ENCODE measurements at places on chromosomes 4 and X.

- DNase-seq, result no peak
Observed at GRCh38 chr4:169208090-169208455, 62.7 kb downstream of the SH3RF1 start.

GRCh38 chr4:145069361-145069760 is 28.6 kb downstream of the ANAPC10 start:
- no peak for DNase-seq

GRCh38 chr4:150078041-150078578 is at the start of gene DCLK2:
DCLK2 (plus strand) TSS chr4:150078445; CDS start chr4:150079028, 583 bp downstream.
- peak; percentile 78 for DNase-seq

DNA sequence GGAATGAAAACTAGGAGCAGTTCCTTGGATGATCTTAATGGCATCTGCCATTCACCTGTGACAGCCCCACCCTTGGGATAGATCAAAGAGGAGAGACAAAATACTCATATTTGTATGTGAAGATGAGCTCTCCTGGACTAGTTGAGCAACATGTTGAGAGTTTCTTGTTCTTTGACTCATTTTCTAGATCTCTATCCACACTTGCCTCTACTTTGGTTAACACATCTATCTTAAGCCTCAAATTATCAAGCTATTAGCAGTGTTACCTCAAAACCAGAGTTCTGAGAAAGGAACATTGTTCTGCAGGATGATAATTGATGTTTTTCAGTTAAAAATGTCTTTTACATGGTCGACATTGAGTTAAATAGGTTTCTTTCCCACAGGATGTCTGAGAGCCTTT is 94.2 kb upstream of the TEX13D start:
- no peak for DNase-seq

- no peak for DNase-seq
Observed at GRCh38 chr4:153403726-153404125, 59.2 kb downstream of the MND1 start.

GRCh38 chr4:88759039-88759894 is 61.6 kb upstream of the NAP1L5 start:
- DNase-seq, result no peak
